Lower lobe of right lung (tissue), 2 donors: ENCODE measurements at places on chromosomes 13 and 19. TPM values are rescaled to one million over a fixed set of nuclear protein-coding genes. Genes with fewer than 3 reads are reported as not detected.

DNA sequence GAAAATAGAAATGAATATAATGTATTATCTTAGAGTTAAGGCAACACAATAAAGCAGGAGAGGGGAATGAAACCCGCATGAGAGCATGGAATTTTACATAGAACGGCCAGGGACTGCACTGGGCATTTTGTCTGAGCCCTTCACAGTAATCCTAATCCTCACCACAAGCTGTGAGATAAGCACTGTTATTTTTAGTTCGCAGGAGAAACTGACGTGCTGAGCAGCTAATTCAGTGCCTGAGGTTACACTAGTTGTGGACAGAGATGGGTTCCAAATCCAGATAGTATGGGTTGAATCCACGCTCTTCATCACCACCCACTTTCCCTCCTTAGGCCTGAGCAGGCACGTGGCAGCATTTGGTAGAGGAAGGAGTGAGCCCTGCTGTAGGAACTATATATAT lies 24.8 kb upstream of the ZNF527 start:
- no peak overlapping the region for H3K27ac ChIP-seq
- no peak for DNase-seq
- H3K27me3 ChIP-seq: no peaks in the 10 kb centered on the region
- peaks cover 60% of the 10 kb centered on the region for H3K36me3 ChIP-seq

DNA sequence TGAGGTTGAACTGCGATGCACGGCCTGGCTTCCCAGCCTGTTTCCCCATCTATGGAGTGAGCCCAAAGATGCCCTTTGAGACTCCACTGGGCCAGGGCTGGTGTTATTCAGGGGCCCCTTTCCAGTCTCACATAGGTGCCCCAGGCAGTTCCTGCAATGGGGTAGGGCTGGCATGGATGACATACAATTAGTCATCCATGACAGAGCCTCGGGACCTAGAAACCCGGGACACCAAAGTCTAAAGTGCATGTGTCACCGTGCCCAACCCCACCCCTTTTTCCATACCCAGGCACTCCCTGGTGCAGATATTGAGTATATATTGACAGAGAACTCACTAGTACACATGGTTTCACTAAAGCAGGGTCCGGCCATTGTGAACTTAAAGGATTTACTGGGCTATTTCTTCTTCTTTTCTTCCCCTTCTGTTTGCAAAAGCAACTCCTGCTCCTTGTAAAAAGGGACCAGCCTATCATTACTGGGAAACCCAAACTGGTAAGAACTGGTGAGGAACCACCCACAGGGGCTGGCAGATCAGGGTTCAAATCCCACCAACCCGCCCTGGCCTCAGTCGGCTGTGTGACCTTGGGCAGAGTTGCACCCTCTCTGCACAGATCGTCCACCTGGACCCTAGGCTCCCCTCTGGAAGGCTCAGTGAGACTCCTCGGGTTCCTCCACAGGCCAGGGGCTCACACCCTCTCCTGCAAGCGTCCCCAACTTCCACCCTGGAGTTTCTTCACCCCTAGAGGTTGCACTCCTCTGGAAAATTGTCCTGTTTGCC lies 2.7 kb downstream of the B3GNT3 start:
- H3K4me3 ChIP-seq: no peak overlapping the region
- H3K4me1 ChIP-seq: peaks cover 13% of the 10 kb centered on the region
- H3K27ac ChIP-seq: no peak overlapping the region
- peaks cover 43% of the 10 kb centered on the region for H3K27me3 ChIP-seq

CPT1C gene
- 3.8 TPM for total RNA-seq

DNAAF3 gene
- total RNA-seq: 12.8 TPM

IL4I1 gene
- total RNA-seq: 1.6 TPM
